Foreskin keratinocyte (primary cell): ENCODE measurements at places on chromosomes 6 and 20.

DNA sequence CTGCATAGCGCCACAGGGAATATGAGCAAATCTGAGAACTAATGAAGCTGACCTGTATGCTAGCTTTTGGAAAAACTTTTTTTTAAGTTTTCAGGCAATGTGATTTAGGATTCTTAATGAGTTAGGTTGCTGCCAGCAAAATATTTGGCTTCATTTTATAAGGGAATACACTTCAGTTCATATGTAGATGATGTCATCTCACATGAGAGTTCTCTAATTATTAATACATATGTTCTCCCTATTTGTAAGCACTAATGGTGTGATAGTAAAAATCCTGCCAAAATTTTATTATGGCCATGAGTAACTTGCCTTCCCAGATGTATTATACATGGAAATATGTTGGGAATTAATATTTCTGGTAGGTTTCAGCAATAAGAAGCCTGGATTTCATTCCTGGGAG, 573.8 kb downstream of the EPM2A start:
- DNase-seq: no peak

GRCh38 chr20:63626424-63627128, at the start of gene GMEB2:
GMEB2 (minus strand) TSS chr20:63627101; CDS start chr20:63619397, 7,704 bp downstream.
- no peak for DNase-seq

DNA sequence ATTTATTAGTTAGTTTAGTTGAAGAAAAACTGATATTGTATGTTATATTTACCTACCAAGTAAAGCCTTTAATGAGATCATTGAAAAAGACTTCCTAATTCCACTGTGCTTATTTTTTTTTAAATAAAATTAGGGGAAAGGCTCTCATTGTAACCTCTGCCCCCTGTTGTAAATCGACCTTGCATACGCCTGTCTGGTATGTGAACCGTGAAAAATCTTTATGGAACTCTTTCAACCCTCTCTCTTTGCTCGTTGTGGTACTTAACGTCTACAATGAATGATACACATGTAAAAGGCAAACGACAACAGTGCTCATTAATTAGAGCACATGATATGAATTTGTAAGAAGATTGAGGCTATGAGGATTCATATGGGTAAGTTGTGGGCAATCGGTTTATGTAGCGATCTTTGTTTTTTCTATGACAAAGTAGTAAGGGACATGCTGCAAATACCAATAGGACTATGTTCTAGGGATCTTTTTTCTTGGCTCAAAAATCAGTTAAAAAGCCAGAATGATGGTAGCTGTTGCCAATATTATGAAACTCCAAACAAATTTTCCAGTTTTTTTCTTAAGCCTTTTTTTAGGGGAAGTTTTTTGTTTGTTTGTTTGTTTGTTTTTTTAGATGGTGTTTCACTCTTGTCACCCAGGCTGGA, 119.0 kb upstream of the MCHR2 start:
- DNase-seq: no peak

- no peak for DNase-seq
Measured at GRCh38 chr6:155388591-155388990, 67.0 kb downstream of the NOX3 start.

GRCh38 chr6:6405997-6406714, 85.7 kb upstream of the F13A1 start:
- DNase-seq: no peak

GRCh38 chr6:77707603-77708002, 54.8 kb downstream of the MEI4 start:
- no peak for DNase-seq

GRCh38 chr6:7273709-7274108, 39.3 kb downstream of the SSR1 start:
- no peak for DNase-seq

DNA sequence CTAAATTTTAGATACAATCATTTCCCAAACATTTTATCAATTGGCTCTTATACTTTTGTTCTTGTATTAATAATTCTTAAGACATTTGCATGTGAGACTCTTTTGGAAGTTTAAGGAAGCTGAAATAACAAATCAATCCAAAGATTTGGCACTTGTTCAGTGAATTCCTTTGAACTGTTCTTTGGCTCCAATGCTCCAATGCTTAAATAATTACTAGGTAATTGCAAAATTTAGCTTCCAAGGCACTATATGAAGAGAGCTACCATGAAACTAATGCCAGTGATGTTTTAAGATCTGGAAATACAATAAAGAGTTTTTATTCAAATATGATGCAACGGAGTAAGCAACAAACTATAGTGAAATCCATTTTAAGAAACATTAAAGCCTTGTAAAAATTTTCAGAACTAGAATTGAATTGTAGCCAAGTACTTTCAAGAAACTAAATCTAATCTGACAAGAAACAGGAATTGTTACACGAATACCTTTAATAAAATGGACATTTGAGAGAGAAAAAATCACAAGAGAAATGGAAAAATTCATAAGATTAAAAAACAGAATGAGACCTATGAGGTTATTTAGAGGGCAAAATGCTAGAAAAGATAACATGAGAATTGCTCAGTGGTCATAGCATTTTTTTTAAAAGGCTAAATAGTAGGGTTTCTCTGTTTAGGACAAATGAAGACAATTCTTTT, 43.6 kb upstream of the SMLR1 start:
- no peak for DNase-seq

- no peak for DNase-seq
Measured at GRCh38 chr6:36399970-36400369, 12.5 kb upstream of the ETV7 start.

DNA sequence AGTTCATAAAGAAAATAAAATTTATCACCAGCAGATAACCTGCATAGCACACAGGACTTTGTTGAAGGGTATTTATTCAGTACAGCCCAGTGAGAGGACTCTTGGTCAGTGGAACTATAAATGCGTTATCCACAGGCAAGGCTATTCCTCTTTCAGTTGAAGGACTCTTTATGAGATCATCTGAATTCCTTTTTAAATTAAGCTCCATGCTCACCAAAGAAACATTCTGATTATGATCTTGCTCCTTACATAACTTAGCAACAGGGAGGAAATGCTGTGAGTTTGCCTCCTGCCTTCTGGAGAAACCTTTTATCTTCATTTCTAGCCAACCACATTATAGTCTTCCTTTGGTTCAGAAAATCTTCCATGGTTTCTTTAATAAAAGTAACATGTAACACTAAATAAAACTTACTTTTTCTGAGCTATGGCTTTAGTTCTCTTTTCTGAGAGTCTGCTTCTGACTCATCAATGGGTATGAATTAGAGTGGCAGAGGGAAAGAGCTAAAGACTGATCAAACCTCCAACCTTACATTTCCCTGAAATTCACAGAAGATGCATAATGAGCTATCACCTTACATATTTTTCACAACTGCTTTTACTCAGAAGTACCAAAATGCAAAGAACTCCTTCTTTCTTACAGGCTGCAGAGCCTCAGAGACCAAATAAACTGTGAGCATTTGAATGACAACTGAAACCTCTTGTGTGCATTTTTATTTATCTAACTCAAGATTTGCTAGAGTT, 267.2 kb downstream of the ADGRG6 start:
- DNase-seq: peak; percentile 68

DNA sequence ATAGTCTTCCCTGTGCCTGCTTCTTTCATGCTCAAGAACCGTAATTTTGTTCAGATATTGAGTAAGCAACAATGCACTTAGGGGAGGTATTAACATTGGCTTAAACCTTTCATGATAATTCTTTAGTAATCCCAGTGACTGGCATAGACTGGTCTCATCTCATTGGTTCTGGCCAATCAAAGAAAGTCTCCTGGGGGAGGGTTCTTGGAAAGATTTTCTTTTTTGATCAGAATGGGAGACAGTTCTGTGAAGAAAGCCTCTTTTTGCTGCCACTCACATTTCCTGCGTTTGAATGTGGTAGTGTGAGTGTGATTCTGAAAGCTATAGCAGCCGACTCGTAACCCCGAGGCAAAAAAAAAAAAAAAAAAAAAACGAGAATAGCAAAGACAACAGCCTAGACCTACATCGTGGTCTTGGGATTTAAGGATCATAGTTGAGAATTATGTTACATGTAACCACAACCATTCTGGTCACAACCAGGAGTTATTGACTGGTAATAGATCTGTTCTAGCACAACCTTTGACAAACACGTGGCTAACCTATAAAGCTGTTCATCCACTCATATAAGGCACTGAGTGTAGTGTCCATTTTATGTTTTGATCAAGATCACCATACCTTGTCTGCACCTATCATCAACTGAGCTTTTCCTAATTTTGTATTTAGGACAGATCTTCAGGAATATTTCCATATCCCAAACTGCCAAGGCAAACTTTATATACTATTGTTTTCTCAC, 15.1 kb upstream of the TMEM217 start:
- no peak for DNase-seq
